ENCODE measurements at places on chromosomes 5 and 9. TPM values are rescaled to one million over a fixed set of nuclear protein-coding genes. Genes with fewer than 3 reads are reported as not detected.

The CRB2 gene
- not detected for total RNA-seq

The TDRD7 gene
- total RNA-seq, result 8.0 TPM

The ADAMTS12 gene
- total RNA-seq, result 8.3 TPM

The DBN1 gene
- 139 TPM for total RNA-seq

The IFNA16 gene
- total RNA-seq, result not detected

The SH2D3C gene
- 0.29 TPM for total RNA-seq

The IL33 gene
- total RNA-seq, result under 0.01 TPM

The NEURL1B gene
- 0.29 TPM for total RNA-seq

The AHRR gene
- total RNA-seq, result 52.2 TPM

The PTGDS gene
- total RNA-seq, result 57.9 TPM

The AGXT2 gene
- not detected for total RNA-seq

- no peak for DNase-seq
These were observed 9.0 kb downstream of the FCN1 start for GRCh38 chr9:134908524-134909309.

DNA sequence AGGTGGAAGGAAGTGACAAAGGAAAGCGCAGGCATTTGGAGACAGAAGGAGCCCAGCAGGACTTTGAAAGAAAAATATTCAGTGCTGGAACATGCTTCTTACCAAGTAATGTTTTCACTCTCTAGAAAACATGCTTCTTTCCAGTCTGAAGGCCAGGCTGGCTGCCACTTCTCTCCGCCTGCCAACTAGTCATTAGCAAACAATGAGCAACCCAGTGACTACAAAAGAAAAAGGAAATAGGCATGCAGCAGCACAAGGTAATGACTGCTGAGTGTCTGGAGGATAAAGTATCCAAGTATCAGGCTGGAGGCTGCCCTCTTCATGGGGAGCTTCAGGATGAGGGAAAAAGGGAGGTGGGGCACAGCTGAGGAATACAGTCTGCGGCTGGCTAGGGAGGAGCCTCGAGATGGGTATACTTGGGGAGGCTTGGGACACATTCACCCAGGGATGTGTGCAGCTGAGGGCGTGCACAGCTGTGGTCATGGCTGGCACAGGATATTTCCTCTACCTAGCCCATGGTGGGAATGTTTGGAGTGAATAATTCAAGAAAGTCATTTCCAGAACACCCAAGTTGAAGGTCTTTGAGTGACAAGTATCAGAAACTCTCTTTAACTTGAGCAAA lies 161.5 kb upstream of the KIF2A start:
- no peak for DNase-seq

DNA sequence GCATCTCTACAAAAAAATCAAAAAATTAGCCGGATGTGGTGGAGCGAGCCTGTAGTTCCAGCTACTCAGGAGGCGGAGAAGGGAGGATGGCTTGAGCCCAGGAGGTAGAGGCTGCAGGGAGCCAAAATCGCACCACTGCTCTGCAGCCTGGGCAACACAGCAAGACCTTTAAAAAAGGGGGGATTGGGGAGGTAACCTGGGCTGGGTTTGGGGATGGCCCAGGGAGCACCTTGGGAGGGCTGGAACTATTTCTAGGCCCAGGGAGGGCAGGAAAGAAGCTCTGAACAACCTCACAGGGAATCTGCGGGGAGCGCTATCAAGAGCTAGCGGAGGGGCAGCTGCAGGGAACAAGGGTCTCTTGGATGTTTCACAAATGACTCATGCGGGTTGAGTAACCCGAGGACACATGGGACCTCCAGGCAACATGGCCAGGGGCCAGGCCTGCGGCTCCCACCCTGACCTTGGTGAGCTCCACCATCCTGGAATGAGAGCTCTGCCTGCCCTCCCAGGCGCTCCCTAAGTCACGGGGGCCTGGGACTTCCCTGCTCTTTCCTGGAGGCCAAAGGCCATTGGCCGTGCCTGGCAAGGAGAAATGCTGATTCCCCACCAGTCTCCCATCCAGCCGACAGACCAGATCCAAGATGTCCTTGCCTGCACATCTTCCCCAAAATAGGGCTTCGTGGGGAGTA lies 23.4 kb downstream of the SARDH start:
- DNase-seq, result peak; percentile 88

DNA sequence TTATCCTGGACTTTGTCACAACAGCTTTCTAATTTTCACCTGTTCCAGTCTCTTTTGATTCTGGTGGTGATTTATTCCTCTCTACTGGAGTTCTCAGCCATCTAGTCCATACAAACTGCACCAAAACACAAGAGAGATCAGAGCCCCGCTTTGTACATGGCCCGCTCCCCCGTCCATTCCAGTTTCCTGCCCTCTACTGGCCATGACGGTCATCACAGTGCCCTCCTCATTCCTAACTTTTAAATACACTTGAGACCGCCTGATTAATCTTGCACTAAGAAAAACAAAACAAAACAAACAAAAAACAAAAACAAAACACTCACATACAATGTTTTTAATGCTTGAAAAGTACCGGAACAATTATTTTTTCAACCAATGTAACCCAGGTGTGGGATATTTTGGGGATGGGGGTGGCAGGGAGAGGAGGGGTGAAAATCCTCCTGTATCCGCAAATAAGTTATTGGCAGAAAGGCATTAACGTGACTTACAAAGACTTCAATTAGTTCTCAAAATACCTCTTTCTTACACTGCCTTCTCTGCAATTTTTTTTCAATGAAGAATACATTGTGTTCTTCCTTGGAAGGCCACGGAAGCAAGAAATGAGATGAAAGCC lies 84.8 kb upstream of the PAM start:
- peak; percentile 89 for DNase-seq

DNA sequence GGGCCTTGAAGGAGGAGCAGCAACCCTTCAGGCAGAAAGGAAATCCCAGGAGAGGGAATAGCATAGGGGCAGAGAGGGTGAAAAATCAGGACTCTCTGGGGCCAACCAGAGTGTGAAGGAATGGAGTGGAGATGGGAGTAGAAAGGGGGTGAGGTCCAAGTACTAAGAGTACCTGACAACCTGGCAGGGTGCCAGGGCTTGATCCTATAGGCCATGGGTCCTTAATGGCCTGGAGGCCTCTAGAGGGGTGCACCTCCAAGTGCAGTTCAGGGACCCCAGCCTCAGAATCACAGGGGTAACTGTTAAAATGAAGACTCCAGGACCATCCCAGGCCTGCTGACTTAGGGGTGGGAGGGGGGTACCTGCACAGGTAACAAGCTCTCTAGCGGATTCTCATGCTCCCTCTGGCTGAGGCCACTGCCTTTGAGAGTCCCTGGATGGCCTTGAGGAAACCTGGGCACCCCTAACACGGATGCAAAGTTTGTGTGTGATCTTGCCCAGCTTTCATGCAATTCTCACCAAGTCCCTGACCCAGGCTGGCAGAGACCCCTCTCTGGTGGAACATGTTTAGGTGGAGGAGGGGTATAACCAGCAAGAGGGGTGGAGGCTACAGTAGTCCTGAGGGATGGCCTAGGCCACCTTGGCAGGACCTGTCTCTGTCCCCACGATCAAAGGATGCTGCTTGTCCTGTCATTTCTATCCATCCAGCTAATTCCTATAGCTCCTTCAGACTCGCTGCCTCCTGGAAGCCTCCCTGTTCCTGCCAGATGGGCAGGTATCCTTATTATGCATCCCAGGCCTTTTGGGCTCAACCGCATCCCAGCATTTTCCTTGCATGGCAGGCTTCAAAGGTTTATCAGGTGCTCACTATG lies 17.6 kb upstream of the CSF1R start:
- peak; percentile 14 for DNase-seq

- DNase-seq, result no peak
These were observed 339.9 kb downstream of the ADGRV1 start for GRCh38 chr5:90898326-90899013.

DNA sequence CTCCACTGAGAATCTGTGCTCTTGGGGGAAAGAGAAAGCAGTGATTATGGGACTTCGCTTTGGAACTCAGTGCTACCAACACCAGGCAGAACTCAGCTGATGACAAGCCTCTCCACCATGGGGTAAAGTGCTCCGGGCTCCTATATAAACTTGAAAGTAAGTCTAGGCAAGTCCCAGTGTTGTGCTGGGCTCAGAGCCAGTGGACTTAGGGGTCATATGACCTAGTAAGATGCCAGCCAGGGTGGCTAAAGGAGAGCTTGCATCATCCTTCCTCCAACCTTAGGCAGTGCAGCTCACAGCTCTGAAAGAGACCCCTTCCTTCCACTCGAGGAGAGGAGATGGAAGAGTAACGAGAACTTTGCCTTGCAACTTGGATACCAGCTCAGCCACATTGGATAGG lies 35.1 kb upstream of the FREM1 start:
- no peak for DNase-seq

DNA sequence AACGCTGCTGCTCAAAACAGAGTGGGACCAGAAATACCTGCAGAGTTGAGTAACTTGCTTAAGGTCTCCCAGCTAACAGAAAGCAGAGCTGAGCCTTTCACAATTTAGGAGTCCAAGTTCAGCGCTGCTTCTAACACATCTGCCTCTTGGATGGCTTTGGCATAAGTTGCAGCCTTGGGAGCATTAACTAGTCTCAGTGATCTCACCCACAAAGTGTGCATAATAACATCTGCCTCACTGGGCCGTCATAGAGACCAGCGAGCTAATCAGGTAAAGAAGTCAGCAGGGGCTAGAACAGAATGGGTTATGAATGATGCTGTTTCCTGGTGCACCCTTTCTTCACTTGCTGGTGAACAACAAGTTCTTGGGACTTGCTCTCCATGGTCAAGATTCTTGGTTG lies 36.5 kb downstream of the WWC1 start:
- no peak for DNase-seq

DNA sequence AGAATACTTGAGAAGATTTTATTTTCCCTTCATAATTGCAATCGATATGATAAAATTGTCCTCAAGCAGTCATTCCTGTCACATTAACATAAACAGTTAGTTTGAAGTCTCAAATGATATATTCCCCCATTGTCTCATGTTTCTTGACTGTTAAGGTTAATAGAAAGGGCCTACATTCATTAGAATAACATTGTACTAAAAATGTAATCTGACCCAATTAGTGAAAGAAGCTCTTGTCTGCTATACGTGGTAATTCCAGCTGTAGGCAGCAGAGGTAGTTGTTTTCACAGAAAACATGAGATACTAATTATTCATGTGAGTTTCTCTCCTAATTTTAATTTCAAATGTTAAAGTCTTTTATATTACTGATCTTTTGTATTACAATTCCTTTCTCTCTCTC lies 25.9 kb upstream of the AP3B1 start:
- DNase-seq, result peak; percentile 5

DNA sequence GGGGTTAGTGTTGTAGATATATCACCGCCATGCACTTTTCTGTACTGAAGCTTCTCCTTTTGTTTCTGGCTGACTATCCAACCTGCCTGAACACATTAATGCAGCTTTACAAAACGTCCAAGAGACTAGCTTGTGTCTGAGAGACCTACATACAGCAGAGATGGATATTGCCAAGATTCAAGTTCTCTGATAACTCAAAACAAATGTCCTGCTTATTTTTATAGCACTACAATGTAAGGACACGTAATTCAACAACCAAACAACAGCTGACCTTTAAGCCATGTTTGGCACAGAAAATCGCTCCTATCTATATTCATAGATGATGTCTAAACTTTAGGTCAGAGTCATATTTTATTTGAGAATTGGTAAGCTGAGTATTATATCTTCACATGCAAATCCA lies 76.2 kb upstream of the NTRK2 start:
- no peak for DNase-seq

- no peak for DNase-seq
These were observed 80.9 kb downstream of the FOXD1 start for GRCh38 chr5:73367650-73368049.

- peak; percentile 13 for DNase-seq
These were observed 289.5 kb upstream of the MPDZ start for GRCh38 chr9:13568841-13569601.

GRCh38 chr5:88452820-88453219 lies 184.2 kb upstream of the TMEM161B start:
- DNase-seq, result no peak

DNA sequence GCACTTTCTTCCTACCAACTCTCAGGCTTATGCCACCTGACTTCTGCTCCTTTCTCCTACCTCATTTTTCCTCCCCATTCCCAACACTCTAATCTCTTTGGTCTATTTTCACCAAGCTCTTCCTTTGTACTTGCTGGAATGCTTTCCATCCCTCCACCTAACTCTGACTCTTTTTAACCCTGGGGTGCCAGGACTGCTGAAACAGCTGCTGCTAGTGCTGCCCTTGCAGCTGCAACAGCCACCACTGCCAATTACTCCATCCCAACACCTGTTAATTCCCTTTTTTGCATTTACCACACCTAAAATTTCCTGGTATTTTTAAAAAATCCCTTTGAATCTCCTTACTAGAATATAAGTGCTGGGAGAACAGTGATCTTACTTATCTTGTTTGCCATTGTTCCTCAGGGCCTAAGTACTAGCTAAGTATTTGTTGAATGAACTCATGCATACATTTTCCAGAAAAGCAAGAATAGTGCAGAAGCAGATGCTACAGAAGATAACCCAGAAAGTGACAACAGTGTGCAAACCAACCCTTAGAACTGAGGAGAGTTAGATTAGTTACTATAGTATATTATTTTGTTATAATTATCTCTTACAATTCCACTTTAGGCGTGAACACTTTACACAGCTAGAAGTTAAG lies 11.5 kb downstream of the NADK2 start:
- no peak for DNase-seq

- DNase-seq, result no peak
These were observed 20.6 kb upstream of the C5orf24 start for GRCh38 chr5:134825212-134825611.

DNA sequence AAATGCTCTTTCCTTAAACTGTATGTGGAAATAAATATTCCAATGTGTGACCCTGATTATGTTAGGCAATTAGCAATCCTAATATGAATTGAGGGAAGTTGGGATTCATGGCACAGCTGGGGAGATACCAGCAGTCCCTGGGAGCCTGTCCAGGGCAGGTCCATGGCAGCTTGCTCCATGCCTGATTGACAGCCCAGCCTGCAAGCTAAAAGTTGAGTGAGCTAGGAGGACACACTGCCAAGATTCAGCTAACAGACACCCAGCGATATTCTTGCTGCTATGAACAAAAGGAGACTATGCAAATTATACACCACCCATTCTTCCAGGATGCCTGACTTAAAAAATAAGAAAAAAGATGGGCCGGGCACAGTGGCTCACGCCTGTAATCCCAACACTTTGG lies 6.2 kb downstream of the TGFBI start:
- no peak for DNase-seq

DNA sequence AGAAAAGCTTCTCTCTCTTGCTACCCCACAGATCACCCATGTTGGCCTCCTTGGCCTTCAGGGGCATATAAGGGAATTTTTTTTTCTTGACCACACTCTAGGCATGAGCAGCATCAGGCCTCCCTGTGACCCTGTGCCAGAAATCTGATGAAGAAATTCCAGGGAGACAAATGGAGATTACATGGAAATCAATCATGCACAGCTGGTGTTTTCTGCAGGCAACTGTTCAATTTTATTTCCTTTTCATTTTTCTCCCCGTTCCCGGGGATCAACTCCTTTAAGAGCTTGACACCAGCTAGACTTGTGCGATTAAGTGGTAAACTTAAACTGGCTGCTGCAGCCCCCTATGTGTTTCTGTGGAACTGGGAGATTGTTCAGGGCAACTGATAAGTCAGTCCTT lies 59.3 kb downstream of the GALNT10 start:
- DNase-seq, result no peak

- DNase-seq, result no peak
These were observed 28.1 kb downstream of the GPX3 start for GRCh38 chr5:151048526-151048925.
